ENCODE measurements at places on chromosomes 6 and 20.

DNA sequence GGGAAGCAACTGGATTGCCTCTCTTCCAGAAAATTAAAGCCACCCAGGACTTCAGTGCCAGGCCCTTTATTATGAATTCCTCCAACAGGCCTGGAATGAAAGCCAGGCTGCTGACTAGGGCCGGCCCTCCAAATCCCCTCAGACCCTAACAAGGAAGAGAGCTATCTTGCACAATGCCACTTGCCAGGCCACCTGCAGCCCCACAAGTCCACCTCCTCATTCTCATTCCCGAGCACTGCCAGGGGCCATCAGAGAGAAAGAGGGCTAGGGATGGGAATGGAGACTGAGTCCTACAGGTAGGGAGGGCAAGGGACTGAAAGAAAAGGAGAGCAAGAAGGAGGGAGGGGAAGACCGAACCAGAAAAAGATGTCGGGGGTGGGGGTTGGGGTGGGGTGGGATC, 86.5 kb downstream of the MRPL14 start:
- DNase-seq: no peak
- no peak overlapping the region for H3K4me3 ChIP-seq
- H3K27me3 ChIP-seq: no peaks in the 10 kb centered on the region

DNA sequence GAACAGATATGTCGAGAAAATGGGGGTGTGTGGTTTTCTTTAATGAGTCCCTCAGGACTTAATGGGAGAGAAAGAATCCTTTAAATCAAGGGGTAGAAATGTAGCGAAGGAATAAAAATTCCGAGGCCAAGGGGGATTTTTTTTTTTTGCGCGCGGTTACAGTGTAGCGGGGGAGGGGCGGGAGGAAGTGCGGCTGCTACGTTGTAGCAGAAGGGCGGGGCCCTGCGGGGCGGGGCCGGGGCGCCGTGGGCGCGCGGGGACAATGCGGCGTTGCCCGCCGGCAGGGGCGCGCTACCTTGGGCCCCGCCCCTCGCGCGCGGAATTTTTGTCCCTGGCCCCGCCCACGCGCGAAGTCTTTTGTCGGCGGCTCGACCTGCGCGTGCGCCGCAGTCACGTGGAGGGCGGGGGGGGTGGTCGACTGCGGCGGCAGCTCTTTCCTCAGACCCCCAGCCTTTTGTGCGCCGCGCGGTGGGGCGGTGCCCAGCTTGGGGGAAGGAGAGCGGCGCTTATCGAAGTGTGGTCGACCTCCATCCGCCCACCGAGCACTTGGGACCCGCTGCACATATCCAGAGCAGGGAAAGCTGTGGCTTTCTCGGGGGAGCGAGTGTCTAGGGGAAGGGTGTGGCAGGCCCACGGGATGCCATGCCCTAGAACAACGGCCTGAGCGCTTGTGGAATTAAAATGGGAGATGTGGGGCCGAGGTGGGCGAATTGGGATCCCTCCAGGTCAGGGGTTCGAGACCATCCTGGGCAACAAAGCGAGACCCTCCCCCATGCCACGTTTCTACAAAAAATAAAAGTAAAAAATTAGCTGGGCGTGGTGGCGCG, 1.3 kb downstream of the TUBB start:
- H3K4me3 ChIP-seq: peak overlapping the region; percentile 93
- H3K27me3 ChIP-seq: no peaks in the 10 kb centered on the region
- H3K36me3 ChIP-seq: peaks cover 2% of the 10 kb centered on the region
- H3K4me1 ChIP-seq: peaks cover 46% of the 10 kb centered on the region
- H3K27ac ChIP-seq: peak overlapping the region; percentile 82

DNA sequence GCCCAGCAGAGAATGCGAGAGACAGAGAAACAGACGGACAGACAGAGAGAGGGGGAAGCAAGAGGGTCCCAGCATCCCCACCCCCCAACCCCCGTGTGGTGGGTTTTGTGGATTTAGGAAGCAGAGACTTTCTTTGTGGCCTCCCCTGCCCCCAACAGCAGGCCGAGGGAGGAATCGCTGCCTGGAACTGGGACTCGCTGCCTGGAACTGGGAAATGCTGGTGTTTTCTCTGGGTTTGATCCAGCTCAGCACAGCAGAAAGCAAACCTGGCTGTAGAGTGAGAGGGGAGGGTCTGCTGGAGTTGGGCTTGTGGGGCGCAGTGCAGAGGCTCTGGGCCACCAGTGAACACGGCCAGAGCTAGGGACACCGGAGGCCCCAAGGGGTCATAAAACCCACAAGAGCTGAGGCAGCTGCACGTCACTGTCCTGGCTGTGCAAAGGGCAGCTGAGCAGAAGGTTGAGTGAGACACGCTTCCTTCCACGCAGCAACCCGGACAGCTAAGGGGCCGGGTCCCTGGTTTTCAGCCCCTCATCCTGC, 181.8 kb downstream of the TAF4 start:
- H3K4me1 ChIP-seq: no peaks in the 10 kb centered on the region
- no peak overlapping the region for H3K27ac ChIP-seq
- DNase-seq: no peak
- no peaks in the 10 kb centered on the region for H3K36me3 ChIP-seq
- H3K27me3 ChIP-seq: no peaks in the 10 kb centered on the region
- H3K4me3 ChIP-seq: no peak overlapping the region

DNA sequence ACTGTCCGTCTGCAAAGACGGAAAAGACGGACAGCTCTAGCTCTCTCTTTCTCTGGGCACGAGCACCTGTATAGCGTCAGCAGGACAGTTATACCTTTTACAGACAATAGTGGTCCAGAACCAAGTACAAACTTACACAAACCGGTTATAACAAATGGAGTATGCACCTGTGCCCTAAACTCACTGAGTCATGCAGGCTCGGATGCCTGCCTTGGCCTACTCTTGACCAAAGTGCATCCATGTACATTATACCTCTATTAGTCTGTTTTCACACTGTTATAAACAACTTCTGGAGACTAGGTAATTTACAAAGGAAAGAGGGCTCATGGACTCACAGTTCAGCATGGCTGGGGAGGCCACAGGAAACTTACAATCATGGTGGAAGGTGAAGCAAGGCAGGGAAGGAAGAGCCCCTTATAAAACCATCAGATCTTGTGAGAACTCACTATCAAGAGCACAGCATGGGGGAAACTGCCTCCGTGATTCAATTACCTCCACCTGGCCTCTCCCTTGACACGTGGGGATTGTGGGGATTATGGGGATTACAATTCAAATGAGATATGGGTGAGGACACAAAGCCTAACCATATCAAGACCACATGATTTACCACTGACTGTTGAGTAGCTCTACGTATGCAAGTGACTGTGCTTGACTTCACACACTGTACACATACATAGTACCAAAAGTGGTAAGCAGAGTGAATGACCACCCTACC, 23.1 kb downstream of the MAN1A1 start:
- no peak overlapping the region for H3K4me3 ChIP-seq
- H3K36me3 ChIP-seq: no peaks in the 10 kb centered on the region
- no peak overlapping the region for H3K27ac ChIP-seq
- no peaks in the 10 kb centered on the region for H3K27me3 ChIP-seq
- DNase-seq: no peak
- H3K4me1 ChIP-seq: no peaks in the 10 kb centered on the region

GRCh38 chr20:54137115-54137514, 36.7 kb downstream of the CYP24A1 start:
- H3K4me3 ChIP-seq: no peak overlapping the region
- H3K4me1 ChIP-seq: no peaks in the 10 kb centered on the region
- H3K36me3 ChIP-seq: no peaks in the 10 kb centered on the region
- peaks cover 3% of the 10 kb centered on the region for H3K27me3 ChIP-seq
- no peak for DNase-seq

DNA sequence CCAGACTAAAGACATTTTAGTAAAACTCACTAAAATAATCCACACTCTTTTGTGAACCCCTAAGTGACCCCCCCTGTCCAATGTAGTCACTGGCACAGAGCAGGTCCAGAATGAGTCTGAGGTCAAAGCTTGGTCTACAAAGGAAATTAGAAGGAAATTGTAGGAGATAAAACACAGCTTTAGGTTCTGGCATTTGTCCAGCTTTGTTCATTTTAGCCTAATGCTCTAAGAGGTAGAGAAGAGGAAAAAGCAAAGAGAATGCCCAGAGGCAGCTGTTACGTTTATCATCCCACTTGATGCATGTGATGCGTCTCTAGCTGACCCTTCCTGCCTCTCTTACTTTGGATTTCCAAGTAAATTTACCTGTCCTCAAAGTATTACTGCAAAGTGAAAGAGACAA, 62.5 kb downstream of the CNKSR3 start:
- no peaks in the 10 kb centered on the region for H3K4me1 ChIP-seq
- no peak for DNase-seq
- H3K27ac ChIP-seq: no peak overlapping the region
- H3K36me3 ChIP-seq: no peaks in the 10 kb centered on the region
- H3K27me3 ChIP-seq: no peaks in the 10 kb centered on the region

DNA sequence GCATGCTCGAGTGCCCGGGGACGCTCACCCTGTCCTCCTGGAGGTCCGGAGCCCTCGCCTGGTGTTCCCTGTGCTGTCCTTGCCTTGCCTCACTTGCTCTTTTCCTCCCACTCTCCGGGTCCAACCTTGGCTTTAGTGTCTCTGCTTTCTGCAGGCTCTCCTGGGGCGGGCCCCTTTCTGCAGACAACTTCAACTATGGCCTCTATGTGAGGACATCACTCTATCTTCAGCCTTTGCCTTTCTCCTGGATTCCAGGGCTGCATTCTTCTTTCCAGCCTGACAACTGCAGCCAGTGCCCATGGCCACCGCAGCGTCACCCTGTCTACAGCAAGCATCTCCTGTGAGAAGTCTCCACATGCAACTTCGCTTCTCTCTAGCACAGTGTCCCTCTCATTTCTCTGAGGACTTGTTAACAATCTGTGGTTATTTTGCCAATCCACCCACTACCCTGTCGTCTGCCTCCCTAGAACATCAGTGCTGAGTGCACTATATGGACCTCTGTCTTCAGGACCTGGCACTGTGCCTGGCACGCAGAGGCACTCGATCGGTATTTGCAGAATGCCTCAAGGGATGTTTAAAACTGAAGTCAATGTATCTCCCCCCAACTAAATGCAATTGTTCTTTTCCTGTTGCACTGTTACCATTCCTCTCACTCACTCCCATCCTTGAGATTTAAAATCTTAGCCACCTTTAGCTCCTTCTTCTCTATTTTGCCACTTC, 35.9 kb downstream of the FOXC1 start:
- no peaks in the 10 kb centered on the region for H3K27me3 ChIP-seq
- H3K4me1 ChIP-seq: no peaks in the 10 kb centered on the region
- no peaks in the 10 kb centered on the region for H3K36me3 ChIP-seq
- no peak overlapping the region for H3K4me3 ChIP-seq
- DNase-seq: no peak

DNA sequence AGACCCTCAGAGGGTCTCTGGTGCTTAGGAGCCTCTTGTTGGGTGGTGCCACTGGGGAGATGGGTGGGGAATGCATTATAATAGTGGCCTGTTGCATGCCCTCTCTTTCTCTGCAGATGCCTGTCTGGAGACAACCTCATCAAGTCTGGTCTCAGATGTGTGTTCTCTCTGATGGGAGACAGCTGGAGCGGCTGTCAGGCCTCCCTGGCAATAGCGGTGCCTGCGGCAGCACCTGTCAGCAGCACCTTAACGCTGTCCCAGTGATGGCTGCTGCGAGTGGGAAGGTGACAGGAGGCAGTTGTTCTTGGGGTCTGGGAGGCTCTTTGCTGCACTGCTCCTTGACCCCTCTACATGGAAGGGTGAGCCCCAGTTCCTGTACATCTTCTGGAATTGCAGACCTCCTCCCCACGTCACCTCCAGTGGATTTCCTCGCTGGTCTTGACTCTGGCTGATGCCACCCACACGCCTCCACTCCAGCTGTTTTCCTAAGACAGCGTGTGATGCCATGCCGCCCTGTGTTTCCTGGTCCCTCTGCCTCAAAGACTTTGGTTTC, 63.3 kb upstream of the BLCAP start:
- H3K27me3 ChIP-seq: peaks cover 10% of the 10 kb centered on the region
- H3K4me3 ChIP-seq: no peak overlapping the region
- H3K27ac ChIP-seq: no peak overlapping the region

- peak overlapping the region; percentile 50 for H3K4me3 ChIP-seq
- peak; percentile 47 for DNase-seq
- H3K36me3 ChIP-seq: no peaks in the 10 kb centered on the region
- H3K27me3 ChIP-seq: no peaks in the 10 kb centered on the region
- no peak overlapping the region for H3K27ac ChIP-seq
- no peaks in the 10 kb centered on the region for H3K4me1 ChIP-seq
Measured at GRCh38 chr6:114997813-114998292, 655.0 kb upstream of the HS3ST5 start.

GRCh38 chr6:7727086-7727945, 1.4 kb downstream of the BMP6 start:
- no peak overlapping the region for H3K27ac ChIP-seq
- H3K4me3 ChIP-seq: peak overlapping the region; percentile 55
- no peaks in the 10 kb centered on the region for H3K36me3 ChIP-seq
- H3K4me1 ChIP-seq: peaks cover 31% of the 10 kb centered on the region
- DNase-seq: peak; percentile 62

DNA sequence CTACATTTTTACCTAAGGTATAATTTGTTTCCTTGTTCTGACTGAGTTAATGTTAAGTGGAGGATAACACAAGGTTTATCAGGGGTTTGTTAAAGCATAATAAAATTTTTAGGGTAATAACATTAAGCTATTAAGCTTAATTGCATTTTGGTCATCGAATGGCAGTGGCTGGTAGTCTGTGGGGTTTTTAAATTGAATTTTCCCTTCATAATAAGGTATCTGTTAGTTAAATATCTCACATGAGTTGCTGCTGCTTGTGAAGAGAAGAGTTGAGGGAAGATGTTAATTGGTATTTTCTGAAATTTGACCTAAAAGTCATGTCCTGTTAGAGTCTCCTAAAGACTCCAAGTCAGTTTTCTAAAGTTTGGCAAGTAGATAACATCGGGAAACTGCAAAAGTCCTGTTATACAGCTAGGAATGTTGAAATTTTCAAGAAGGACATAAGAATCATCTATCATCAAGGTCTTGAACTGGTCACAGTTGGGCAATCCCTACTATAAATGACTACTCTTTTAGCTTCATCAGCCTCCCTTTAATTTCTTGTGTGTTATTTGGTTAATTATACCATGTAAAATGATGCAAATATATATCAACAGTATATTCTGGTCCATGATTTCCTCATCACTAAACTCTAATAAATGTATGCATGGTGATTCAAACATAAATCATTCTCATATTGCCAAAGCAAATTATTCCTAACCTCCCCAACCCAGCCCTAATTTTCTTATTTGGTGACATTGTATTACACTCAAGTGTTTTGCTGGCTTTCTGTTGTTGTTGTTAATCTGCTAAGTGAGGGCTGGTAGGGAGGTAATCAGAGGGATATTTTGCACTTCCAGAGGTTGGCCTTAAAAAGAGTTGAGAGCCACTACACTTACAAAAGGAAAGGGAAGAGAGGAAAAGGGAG, 64.0 kb downstream of the MAP3K5 start:
- no peak for DNase-seq
- no peak overlapping the region for H3K4me3 ChIP-seq
- no peaks in the 10 kb centered on the region for H3K36me3 ChIP-seq
- no peaks in the 10 kb centered on the region for H3K27me3 ChIP-seq
- H3K27ac ChIP-seq: no peak overlapping the region

DNA sequence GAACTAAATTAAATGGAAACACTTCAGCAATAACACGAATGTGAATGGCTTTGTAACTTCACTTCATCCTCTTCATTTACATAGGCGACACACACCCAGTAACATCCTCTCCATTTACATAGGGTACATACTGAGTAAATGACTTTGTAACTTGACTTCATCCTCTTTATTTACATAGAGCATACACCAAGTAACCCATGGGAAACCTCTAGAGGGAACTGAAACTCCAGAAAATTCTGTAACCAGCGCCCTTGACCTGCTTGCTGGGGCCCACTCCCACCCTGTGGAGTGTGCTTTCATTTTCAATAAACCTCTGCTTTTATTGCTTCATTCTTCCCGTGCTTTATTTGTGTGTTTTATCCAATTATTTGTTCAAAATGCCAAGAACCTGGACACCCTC, 81.6 kb upstream of the OPRM1 start:
- H3K4me1 ChIP-seq: no peaks in the 10 kb centered on the region
- no peaks in the 10 kb centered on the region for H3K27me3 ChIP-seq
- no peaks in the 10 kb centered on the region for H3K36me3 ChIP-seq
- no peak overlapping the region for H3K27ac ChIP-seq
